GM12864 (cell line): ENCODE measurements at places on chromosomes 1 and 21.

- DNase-seq, result no peak
Observed at GRCh38 chr21:38910390-38911067, 104.8 kb downstream of the ETS2 start.

DNA sequence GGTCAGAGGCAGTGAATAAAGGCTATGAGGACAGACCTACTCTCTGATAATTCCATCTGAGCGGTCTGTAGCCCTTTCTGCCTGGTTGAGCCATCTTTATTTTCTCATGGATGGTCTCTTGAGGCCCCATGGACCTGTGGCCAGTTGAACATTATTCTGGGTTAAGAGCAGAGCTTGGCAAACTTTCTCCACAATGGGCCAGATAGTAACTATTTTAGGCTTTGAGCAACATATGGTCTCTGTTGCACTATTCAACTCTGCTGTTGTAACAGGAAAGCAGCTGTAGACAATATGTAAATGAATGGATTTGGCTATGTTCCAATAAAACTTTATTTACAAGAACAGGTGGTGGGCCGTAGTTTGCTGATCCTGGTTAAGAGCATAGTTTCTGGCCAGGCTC, 62.7 kb downstream of the KAZN start:
- no peak for DNase-seq

GRCh38 chr1:5990913-5991312, 1.3 kb downstream of the NPHP4 start:
- no peak for DNase-seq

DNA sequence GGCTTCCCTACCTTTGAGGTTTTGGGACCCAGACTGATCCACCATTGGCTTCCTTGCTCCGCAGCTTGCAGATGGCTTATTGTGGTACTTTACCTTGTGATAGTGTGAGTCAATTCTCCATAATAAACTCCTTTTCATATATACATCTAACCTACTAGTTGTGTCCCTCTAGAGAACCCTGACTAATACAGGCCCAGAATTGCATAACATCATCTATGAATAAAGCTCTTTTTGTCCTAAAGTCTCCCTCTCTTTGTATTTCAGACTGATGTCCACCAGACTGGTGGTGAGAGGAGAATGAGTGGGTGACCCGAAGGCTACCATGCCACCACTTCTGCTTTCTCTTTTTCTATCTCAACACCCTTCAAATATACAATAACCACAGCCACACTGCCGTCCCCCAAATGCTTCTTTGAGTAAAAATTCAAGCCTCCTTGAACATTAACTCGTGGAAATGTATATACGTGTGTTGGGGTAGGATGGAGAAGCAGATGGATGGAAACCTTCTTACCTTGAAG, 265.7 kb downstream of the PTBP2 start:
- DNase-seq, result no peak

DNA sequence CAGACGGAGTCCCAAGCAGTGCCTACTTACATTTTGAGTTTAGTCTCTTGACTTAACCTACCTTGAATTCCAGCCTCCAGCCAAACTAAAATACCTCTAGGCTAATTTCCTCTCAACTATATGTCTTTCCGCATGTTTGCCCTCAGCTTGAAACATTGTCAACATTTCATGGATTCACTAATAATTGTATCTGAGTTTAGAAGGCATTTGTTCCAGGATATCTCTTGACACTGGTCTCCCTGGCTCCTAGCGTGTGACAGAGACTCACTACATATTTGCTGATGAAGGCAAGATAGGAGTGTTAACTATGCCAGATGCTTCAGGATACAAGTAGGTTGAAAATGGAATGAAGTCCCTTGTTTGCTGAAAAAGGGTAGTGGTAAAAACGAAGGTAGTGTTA, 136.1 kb downstream of the GREM2 start:
- DNase-seq, result no peak

DNA sequence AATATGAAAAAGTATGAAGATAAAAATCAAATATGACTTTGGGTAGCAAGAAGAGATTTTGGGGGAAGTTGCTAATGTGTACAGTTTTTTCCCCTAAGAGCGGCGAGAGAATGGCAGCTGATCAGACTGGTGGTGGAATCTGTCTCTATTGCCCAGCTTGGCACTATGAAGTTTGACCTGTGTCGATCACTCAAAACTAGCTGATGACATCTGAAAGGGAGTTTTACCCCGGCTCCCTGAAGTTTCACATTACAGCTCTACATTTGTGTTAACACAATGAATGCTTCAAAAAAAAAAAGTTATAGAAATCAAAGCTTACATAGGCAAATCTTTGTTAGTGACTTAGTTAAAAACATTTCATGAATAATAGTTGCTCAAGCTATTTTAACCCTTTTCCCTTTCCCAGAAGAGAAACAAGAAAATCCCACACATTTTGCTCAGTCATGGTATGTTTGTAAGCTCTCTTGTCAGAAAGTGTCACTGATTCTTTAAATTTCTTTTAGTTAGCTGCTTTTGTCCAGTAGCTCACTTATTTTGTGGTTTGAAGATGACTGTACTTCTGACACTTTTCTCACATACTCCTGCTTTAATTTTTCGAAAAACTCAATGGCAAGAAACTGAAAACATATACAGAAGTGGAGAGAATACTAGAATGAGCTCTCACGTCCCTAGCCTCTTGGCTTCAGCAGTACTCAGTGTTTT, 41.3 kb downstream of the DYRK1A start:
- DNase-seq, result peak; percentile 35

- no peak for DNase-seq
Observed at GRCh38 chr1:53324321-53324720, 3.5 kb downstream of the LRP8 start.

DNA sequence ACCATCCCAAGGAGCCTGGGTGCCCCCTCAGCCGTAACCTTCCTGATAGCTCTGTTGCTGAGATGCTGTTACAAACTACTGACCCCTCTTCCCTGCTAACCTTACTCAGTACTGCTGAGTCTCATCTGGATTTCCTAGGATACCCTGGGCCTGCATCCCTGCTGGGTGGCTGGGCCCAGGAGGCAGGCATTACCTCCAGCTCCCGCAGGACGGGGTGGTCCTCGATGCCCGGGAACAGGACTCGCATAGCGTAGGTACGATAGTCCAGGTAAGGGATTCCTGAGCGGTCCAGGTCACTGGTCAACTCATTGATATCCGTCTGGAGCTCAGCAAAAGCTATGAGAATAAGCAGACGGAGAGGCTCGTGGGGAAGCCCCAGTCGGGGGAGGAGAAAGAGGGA, 131.9 kb upstream of the CD34 start:
- DNase-seq, result no peak

DNA sequence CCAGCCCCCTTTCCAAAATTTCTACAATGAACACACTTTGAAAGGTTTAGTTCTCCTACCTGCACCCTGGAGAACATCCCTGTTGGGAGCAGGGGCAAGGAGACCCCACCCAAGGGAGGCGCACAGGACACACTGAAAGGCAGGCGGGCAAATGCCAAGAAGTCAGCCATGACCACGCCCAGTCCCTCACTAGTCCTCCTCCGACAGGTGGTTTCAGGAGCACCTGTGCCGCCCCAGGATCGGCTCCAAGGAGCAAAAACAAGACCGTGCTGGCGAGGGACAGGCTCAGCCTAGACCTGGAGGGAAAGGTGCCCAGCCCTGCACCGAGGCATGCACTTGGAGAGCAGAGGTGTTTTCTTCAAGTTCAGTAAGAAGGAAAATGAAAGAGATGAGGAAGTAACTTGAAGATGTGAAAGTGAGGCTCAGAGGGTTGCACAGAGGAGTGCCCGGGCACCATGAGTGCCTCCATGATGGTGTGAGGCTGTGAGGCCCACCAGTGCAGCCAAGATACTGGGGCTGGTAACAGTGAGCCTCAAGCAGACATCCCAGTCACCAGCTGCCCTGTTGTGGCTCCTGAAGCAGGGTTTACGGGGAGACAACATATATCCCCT, 19.6 kb upstream of the NADK start:
- no peak for DNase-seq

DNA sequence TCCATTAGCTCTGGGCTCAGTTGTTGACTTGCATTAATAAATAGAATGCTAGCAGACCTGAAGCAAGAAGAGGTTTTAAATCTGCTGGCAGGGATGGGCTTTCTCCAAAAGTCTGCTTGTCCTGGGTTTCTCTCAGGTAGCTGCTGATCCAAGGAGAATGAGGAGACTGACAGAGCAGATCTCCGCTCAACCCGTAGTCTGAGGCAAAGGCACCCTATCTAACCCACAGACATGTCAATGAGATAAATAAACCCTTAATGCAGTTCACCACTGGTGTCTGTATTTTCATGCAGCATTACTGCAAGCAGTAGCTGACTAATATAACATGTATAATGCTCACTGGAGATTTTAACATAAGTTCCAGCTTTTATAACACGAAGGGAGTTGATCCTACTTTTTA, 44.1 kb upstream of the RGS21 start:
- DNase-seq, result no peak

DNA sequence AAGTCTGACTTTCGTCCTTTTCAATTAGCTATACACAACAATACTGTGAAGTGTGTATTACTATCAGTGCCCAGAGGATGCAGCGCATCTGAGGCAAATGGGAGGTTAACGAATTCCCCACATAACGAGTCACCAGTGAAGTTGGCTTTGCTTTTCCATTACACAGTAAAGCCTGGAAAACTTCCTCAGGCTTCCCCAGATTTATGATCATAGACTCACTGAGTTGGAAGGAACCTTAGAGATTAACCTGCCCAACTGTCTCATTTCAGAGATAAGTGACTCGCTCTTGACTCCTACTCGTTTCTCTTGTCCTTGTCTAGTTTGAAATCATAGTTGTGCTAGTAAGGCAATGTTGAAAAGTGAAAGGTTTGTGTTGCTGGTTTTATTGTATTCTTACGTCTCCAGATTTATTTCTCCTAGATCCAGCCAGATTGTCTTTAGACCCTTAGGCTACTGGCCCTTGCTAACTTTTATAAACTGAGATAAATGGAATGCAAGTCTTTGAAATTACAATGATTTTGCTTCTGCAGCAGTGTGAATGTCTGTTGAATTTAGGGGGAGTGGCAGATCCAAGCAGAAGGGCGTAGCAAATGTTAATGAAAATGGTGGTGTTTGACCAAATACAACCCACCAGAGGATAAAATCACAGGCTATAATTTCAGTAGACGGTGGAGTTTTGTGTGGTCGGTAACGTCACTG, 17.3 kb downstream of the S1PR1 start:
- no peak for DNase-seq

DNA sequence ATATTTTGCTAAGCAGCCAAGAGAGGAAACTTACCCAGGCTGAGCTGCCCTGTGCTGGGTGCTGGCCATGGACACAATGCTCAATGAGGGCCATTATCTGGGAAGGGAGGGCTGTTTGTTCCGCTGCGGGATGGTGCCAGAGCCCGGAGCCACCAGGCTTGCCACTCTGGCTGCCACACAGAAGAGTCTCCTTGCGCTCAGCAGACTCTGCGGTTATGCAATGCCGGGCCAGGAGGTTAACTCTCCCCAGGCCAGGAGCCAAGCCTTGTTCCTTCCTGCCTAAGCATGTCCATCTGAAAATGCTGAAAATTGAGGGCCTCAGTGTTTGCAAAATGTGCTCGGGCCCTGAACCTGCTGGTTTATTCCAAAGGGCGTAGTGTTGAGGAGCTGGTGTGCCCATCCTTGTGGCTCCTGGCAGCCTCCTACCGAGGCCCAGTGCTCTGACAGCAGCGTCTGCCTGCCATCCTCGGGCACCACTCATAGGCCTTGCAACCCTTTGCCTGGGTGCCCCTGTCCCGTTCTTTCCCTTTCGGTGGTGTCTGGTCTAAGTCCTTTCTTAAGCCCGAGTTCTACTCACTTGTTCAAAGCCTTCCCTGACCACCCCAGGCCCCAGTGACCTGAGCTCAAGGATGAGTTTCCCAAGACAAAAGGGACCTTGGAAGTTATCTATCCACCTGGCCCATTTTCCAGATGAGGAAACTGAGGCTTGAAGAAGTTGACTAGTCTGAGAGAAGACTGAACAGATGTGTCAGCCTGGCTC, 133.8 kb upstream of the EDN2 start:
- DNase-seq, result no peak

DNA sequence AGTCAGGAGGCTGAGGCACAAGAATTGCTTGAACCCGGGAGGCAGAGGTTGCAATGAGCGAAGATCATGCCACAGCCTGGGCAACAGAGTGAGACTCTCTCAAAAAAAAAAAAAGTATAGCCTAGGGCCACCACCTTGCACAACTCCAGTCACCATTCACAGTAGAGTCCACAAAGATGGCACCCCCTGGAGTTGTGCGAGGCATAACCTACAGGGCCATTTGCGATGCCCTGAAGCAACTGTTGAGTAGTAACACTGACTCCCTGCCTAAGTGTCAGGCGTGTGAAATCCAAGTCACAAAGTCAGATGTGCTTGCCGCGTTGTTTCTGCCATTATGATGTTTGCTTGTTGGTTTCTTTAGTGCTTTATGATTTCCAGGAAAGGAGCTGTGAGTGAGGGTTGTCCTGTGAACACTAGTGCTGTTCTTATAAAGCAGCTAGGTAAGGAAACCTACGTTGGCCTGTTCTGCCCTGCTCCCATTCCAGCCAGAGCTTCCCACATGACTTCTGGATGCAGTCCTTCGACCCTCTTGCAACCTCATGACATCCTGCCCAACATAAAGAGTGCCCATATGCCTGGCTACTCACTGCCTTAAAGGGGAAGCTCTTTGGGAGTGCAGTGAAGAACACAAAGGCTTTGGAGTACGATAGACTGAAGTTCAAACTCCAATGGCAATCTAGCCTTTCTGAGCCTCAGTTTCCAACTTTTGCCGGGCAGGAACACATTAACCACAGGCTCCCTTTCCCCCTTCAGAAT, 29.8 kb downstream of the FHAD1 start:
- no peak for DNase-seq

- no peak for DNase-seq
Observed at GRCh38 chr21:31713973-31714740, 17.8 kb downstream of the SCAF4 start.

- DNase-seq, result no peak
Observed at GRCh38 chr1:11414926-11415538, 63.9 kb upstream of the DISP3 start.

DNA sequence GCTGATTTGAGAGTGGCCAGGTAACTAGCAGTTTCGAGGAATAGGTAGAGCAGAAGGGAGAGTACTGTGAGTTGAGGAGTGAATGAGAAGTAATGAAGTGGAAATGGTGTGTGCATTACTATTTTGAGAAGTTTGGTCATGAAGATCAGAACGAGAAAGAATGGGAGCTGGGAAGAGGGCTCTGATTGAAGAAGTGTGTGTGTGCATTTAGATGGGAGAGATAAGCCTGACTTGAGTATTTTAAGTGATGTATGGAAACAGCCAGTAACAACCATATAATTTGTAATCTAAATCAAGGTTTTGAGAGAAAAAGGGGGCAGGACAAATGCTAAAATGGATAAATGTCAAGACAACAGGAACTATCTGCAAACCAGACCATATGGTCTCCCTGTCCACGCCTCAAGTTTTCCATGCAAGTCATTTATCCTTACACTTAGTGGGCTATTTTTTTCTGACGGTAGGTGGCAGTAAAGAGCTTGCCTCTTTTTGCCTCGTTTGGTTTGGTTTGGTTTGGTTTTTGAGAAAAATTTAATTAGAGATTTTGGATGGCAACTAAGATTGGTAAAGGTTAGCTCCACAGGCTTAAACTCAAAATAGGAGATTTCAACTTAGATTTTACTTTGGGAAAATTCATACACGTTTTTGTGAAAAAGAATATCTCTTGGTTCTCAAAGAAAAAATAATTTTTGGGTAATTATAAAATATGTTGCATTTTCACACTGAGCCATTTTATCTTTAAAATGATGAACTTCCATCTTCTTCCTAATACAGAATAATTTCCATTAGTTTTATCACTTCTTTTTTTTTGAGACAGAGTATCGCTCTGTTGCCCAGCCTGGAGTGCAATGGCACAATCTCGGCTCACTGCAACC, 9.5 kb upstream of the B3GALNT2 start:
- DNase-seq, result no peak

GRCh38 chr1:99829269-99829668, 20.9 kb upstream of the AGL start:
- no peak for DNase-seq
